Upper lobe of left lung (tissue), 6 donors: ENCODE measurements at places on chromosomes 3 and 15. TPM values are rescaled to one million over a fixed set of nuclear protein-coding genes. Genes with fewer than 3 reads are reported as not detected.

ITPKA gene
- total RNA-seq = 5.2 TPM

PARP6 gene
- total RNA-seq = 57.9 TPM

GRCh38 chr3:76152028-76152427, 366.7 kb upstream of the ZNF717 start:
- no peak for DNase-seq
- H3K27ac ChIP-seq = no peak overlapping the region
- H3K4me1 ChIP-seq = no peaks in the 10 kb centered on the region
- no peak overlapping the region for H3K4me3 ChIP-seq
- H3K27me3 ChIP-seq = no peaks in the 10 kb centered on the region
- no peaks in the 10 kb centered on the region for H3K36me3 ChIP-seq

DNA sequence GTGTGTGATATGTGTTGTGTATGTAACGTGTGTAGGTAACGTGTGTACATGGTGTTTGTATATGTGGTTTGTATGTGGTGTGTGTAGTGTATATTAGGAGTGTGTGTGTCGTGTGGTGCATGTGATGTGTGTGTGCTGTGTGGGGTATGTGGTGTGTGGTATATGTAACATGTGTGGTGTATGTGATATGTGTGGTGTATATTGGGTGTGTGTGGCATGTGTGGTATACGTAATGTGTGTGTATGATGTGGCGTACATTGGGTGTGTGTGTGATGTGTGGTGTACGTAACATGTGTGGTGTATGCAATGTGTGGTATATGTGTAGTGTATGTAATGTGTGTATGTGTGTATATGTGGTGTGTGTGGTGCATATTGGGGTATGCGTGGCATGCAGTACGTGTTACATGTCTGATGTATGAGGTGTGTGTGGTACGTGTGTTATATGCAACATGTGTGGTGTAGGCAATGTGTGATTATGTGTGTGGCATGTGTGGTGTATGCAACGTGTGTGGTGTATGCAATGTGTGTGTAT, 41.2 kb downstream of the ARRDC4 start:
- no peaks in the 10 kb centered on the region for H3K4me1 ChIP-seq
- no peak for DNase-seq
- H3K36me3 ChIP-seq = no peaks in the 10 kb centered on the region
- H3K27me3 ChIP-seq = no peaks in the 10 kb centered on the region
- no peak overlapping the region for H3K27ac ChIP-seq
- no peak overlapping the region for H3K4me3 ChIP-seq

GRCh38 chr15:60137711-60138396, 133.7 kb downstream of the FOXB1 start:
- no peak for DNase-seq
- no peaks in the 10 kb centered on the region for H3K4me1 ChIP-seq
- H3K27ac ChIP-seq = no peak overlapping the region
- no peak overlapping the region for H3K4me3 ChIP-seq
- no peaks in the 10 kb centered on the region for H3K27me3 ChIP-seq

DNA sequence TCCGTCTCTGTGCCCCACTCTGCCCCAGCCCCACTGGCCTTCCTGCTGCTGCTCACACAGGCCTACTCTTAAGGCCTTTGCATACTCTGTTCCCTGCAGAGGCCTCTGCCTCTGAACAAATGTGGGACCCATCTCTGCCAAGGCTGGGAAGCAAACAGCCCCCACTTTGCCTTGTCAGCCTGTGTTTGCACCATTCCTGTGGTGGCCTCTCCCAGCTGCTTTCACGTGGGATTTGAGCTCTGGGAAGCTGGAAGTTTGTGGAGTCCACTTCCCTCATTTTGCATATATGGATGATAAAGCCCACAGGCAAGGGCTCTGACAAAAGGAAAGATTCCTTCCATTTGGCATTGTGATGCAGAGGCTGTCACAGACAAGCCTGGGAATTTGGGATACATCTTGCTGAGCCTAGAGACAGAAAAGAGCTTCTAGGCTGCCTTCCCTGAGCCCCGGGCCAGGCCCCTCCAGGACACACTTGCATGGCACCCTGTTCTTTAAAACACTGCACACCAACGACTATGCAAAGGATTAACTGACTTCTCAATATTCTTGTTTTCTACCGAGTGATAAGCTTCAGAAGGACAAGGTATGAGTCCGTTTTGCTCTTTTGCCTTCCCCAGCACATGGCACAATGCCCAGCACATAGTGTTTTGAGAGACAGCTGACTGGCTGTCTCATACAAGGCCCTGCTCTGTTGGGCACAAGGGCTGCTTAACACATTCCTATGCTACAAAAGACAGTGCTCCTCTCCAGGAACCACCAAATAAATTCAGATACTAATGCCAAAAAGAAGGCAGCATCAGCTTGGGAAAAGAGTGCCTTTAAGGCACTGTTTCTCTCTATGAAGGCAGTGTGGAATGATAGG, 120.7 kb upstream of the TOPAZ1 start:
- H3K4me1 ChIP-seq = no peaks in the 10 kb centered on the region
- H3K27me3 ChIP-seq = no peaks in the 10 kb centered on the region

TRPM1 gene
- total RNA-seq = not detected

PPP2R3A gene
- total RNA-seq = 13.1 TPM

TMEM202 gene
- not detected for total RNA-seq

UCN2 gene
- total RNA-seq = not detected

GRCh38 chr3:177490626-177491025, 293.3 kb upstream of the TBL1XR1 start:
- peaks cover 11% of the 10 kb centered on the region for H3K4me1 ChIP-seq
- H3K27me3 ChIP-seq = no peaks in the 10 kb centered on the region
- H3K4me3 ChIP-seq = no peak overlapping the region
- no peaks in the 10 kb centered on the region for H3K36me3 ChIP-seq
- H3K27ac ChIP-seq = no peak overlapping the region
- no peak for DNase-seq

DNA sequence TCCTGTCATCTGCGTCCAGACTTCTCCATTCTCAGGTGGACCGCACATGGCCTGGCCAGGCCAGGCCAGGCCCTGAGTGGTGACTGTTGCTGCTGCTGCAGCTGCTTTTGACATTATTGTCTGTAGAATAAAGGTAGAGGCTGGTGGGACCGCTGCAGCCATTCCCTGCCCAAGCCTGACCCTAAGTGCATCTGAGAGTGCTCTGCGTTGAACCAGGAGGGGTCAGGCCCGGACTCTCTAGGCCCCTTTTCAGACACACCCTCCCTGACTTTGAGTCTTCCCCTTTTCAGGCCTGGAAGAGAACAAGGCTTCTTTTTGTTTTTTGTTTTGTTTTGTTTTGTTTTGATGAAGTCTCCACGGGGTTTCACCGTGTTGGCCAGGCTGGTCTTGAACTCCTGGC, 54.6 kb upstream of the FLNB start:
- no peak overlapping the region for H3K4me3 ChIP-seq
- no peaks in the 10 kb centered on the region for H3K27me3 ChIP-seq
- DNase-seq = no peak

DNA sequence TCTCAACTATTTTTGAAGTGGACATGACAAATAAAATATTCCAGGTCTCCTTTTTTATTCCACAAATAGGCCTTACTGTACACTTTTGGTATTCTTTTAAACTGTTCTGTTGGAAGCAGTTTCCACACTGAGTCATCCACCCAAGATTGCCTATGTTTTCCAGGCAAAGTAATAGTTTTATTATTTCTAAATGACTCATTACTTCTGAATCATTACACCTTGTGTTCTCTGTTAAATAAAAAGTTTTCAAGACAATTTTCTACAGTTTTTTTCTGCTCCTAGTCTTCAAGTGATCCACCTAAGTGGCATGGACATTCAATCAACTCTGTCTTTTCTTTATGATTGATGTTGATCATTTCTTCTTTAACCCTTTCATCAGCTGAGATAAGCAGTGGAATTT, 26.5 kb downstream of the PPP2R3A start:
- no peak for DNase-seq
- no peak overlapping the region for H3K4me3 ChIP-seq
- H3K4me1 ChIP-seq = no peaks in the 10 kb centered on the region
- H3K27ac ChIP-seq = no peak overlapping the region
- H3K27me3 ChIP-seq = no peaks in the 10 kb centered on the region

GXYLT2 gene
- total RNA-seq = 7.2 TPM

LEO1 gene
- 17.1 TPM for total RNA-seq

GRCh38 chr3:97942801-97943546, 29.3 kb downstream of the RIOX2 start:
- H3K36me3 ChIP-seq = peaks cover 18% of the 10 kb centered on the region
- H3K27me3 ChIP-seq = no peaks in the 10 kb centered on the region
- DNase-seq = no peak
- no peak overlapping the region for H3K27ac ChIP-seq
- H3K4me1 ChIP-seq = no peaks in the 10 kb centered on the region

DNA sequence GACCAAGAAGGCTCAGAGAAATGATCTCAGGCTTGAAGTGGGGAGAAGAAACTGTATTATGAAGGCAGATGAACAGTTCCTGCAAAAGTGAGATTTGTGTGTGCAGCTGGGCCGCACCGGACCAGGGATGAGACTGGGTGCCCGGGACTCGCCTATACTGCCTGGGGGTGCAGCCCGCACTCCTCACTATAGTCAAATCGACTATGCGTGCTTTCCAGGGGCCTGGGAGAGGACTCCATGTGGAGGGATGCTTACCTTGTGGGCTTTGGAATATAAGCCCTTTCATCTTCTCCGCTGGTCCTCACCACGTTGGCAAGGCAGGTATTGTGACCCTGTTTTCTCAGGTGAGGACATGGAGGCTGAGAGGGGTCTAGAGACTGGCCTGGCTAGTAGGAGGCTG, 32.9 kb upstream of the APOD start:
- no peaks in the 10 kb centered on the region for H3K4me1 ChIP-seq
- DNase-seq = no peak
- no peak overlapping the region for H3K4me3 ChIP-seq
- no peaks in the 10 kb centered on the region for H3K36me3 ChIP-seq
- no peaks in the 10 kb centered on the region for H3K27me3 ChIP-seq
- H3K27ac ChIP-seq = no peak overlapping the region

- no peak overlapping the region for H3K4me3 ChIP-seq
- H3K27me3 ChIP-seq = no peaks in the 10 kb centered on the region
- no peaks in the 10 kb centered on the region for H3K36me3 ChIP-seq
- H3K4me1 ChIP-seq = no peaks in the 10 kb centered on the region
- no peak overlapping the region for H3K27ac ChIP-seq
- no peak for DNase-seq
Measured at GRCh38 chr3:152234657-152235375, 33.9 kb upstream of the MBNL1 start.

GRCh38 chr3:77348244-77348855, 308.5 kb downstream of the ROBO2 start:
- H3K27me3 ChIP-seq = no peaks in the 10 kb centered on the region
- H3K4me3 ChIP-seq = no peak overlapping the region
- H3K4me1 ChIP-seq = no peaks in the 10 kb centered on the region
- no peak overlapping the region for H3K27ac ChIP-seq

- DNase-seq = no peak
- H3K27me3 ChIP-seq = no peaks in the 10 kb centered on the region
- no peak overlapping the region for H3K4me3 ChIP-seq
- no peaks in the 10 kb centered on the region for H3K36me3 ChIP-seq
- H3K27ac ChIP-seq = no peak overlapping the region
- no peaks in the 10 kb centered on the region for H3K4me1 ChIP-seq
Measured at GRCh38 chr3:124041553-124041952, 49.6 kb upstream of the ROPN1 start.

ACSBG1 gene
- total RNA-seq = 0.22 TPM

GALNT15 gene
- total RNA-seq = 11.5 TPM

DNA sequence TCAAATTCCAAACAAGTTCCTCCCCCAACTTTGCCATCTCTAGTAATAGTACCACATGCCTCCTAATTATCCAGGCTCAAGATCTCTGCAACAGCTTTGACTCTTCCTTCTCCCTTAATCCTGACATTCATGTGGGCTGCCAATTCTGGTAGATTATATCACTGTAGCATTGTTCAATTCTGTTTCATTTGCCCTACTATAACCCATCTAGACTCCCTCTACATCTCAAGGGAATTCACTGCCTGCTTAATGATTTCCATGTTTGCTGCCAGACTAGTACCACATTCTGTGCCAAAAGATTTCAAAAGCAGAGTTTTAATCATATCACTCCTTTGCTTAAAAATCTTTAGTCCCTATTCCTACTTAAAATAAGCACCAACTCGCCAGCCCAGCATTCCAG, 34.6 kb upstream of the PPIB start:
- DNase-seq = no peak
- H3K27me3 ChIP-seq = no peaks in the 10 kb centered on the region
- H3K36me3 ChIP-seq = peaks cover 4% of the 10 kb centered on the region
- H3K4me1 ChIP-seq = no peaks in the 10 kb centered on the region

ALPK3 gene
- 12.0 TPM for total RNA-seq

LDHAL6B gene
- total RNA-seq = not detected

DNA sequence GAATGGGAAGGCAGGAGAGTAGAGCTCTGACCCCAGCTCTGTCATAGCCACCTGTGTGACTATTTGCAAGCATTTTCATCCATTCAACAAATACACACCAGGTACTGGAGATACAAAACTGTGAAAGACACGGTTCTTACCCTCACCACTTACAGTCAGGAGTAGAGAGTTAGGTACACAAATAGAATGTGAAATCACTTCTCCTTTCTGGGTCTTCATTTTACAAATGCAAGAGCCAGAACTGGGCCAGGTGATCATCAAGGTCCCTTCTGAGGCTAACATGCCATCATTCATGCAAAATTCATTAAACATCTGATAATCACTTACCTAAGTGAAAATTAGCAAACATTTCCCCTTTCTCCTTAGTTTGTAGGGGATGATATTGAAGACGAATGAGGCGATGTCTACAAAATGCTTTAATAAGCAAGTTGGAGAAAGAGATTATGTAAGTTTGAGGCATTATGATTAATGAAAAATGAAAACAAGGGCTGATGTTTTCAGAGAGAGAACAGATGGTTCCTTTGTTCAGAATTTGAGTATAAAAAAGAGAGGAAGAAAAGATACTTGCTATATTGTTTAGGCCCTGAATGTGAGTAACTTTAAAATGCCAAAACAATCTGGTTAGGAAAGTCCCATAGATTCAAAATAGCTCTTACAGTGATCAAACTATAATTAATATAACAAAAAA, 88.6 kb downstream of the LPP start:
- H3K4me3 ChIP-seq = no peak overlapping the region
- H3K27ac ChIP-seq = no peak overlapping the region

DUOX1 gene
- 215 TPM for total RNA-seq

C3orf85 gene
- not detected for total RNA-seq
